ENCODE measurements at places on chromosomes 7 and 10. TPM values are rescaled to one million over a fixed set of nuclear protein-coding genes. Genes with fewer than 3 reads are reported as not detected.

DNA sequence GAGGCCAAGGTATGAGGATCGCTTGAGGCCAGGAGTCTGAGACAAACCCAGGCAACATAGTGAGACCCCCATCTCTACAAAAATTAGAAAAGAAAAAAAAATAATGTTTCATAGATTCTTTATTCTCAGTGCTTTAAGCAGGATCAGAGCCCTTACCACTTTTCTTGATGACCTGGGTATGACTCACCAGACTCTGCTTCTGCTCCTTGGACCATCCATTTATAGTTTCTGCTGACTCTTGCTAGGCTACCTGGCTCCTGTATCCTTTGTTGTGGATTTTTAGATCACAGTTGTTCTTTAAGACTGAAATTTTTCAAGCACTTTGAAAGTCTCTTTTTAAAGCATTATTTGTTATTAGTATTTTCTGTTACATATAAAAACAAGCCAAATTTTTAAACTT lies 411.1 kb downstream of the GFRA1 start:
- no peak overlapping the region for H3K27ac ChIP-seq
- H3K4me3 ChIP-seq, result no peak overlapping the region
- no peaks in the 10 kb centered on the region for H3K27me3 ChIP-seq
- no peaks in the 10 kb centered on the region for H3K4me1 ChIP-seq
- DNase-seq, result peak; percentile 22

The SEMA3A gene
- total RNA-seq, result 64.6 TPM

GRCh38 chr7:3575753-3576531 lies 274.9 kb downstream of the SDK1 start:
- no peaks in the 10 kb centered on the region for H3K4me1 ChIP-seq
- H3K36me3 ChIP-seq, result no peaks in the 10 kb centered on the region
- H3K27ac ChIP-seq, result no peak overlapping the region
- H3K27me3 ChIP-seq, result no peaks in the 10 kb centered on the region
- peak; percentile 56 for DNase-seq
- H3K4me3 ChIP-seq, result no peak overlapping the region

The DNAH11 gene
- total RNA-seq, result 0.43 TPM

The SFR1 gene
- total RNA-seq, result 7.3 TPM

DNA sequence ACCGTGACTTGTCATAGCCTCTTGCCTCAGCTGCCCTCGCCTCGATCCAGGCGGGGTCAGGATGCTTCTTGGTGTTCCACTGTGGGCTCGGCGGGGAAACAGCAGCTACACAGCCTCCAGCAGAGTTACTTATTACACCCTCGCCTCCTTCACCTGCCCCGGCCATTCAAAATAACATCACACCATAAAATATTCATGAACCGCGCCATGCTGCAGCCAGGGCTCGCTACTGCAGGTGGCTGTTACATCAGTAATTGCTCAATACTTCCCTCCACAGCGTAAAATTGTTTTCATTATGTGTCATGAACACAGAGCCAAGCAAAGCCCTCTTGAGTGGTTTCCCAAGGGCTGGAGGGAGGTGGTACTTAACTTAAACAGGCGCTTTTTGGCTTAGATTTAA lies 241.5 kb upstream of the SP8 start:
- H3K36me3 ChIP-seq, result no peaks in the 10 kb centered on the region
- no peak overlapping the region for H3K27ac ChIP-seq
- H3K27me3 ChIP-seq, result peaks cover 3% of the 10 kb centered on the region
- peak; percentile 16 for DNase-seq
- no peak overlapping the region for H3K4me3 ChIP-seq
